Right kidney (tissue), 9 donors: ENCODE measurements at places on chromosomes 3 and 15.

DNA sequence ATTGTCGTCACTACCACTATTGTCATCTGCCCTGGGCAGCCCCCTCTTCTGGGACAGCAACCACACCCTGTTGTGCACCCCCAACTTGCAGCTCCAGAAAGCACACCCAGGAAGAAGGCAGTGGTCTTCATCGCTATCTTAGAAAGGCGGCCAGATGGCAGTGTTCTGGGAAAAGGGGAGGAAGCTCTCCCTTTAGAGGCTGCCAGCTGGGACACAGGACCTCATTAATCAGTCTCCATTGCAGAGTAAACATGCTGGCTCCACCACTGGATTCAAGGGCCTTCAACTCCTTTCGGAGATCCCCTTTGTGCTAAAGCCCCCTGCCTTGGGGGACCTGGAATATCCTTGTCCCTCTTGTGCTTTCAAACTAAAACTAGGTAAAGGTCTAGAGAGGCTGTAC is 199.3 kb upstream of the LINGO1 start:
- DNase-seq, result no peak

DNA sequence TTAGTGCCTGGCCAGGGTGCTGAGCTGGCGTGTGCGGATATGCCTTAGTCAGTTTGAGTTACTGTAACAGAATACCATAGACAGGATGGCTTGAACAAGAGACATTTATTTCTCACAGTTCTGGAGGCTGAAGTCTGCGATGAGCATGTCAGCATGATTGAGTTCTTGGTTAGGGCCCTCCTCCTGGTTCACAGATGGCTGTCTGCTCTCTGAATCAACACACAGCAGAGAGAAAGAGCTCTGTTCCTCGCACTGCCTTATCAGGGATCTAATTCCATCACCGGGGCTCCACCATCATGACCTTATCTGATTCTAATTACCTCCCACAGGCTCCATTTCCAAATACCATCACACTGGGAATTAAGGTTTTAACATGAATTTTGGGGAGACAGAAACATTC is 386.6 kb upstream of the DPH6 start:
- peak; percentile 13 for DNase-seq

GRCh38 chr3:49199239-49199899 is 28.0 kb downstream of the KLHDC8B start:
- DNase-seq, result peak; percentile 43

GRCh38 chr3:135905058-135905724 is 60.3 kb upstream of the PPP2R3A start:
- no peak for DNase-seq

- DNase-seq, result no peak
Measured at GRCh38 chr3:157443905-157444796, 7.5 kb downstream of the PTX3 start.

DNA sequence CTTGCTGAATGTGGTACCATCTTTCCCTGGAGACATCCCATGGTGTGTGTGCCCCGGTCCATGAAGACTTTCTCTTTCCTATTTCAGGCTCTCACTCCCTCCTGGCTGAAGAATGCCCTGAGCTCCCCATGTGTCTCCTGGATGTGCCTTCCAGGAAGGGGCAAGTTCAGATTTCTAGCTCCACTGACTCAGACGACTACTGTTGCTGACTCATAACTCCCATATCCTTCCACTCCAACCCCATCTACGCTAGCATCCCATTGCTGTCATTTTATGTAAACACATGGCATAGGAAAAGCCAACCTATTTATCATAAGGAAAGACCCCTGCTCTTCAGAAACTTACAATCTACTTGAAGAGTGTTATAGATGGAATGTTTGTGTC is 95.0 kb downstream of the ADCY5 start:
- DNase-seq, result no peak

DNA sequence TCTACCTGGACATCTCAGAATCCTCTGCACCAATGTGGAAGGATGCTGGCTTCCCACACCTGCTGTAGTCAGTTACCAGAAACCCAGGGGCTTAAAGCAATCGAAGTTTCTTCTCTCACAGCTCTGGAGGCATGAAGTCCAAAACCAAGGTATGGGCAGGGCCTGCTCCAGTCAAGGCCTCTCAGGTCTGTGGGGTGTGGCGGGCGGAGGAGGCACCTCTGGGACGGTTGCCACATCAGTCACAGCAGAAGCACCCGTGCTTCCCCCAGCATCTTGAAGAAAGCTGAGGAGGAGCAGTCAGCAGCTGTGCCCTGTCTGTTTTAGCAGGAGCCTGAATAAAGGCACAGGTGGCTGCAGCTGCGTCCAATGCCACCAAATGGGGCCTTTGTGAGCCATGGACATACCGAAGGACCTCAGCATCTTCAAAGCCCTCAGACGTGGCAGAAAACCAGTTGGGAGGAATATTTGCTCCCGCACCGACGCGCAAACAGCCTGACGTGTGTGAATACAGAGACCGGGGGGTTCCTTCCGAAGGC is 68.9 kb downstream of the TFRC start:
- no peak for DNase-seq

DNA sequence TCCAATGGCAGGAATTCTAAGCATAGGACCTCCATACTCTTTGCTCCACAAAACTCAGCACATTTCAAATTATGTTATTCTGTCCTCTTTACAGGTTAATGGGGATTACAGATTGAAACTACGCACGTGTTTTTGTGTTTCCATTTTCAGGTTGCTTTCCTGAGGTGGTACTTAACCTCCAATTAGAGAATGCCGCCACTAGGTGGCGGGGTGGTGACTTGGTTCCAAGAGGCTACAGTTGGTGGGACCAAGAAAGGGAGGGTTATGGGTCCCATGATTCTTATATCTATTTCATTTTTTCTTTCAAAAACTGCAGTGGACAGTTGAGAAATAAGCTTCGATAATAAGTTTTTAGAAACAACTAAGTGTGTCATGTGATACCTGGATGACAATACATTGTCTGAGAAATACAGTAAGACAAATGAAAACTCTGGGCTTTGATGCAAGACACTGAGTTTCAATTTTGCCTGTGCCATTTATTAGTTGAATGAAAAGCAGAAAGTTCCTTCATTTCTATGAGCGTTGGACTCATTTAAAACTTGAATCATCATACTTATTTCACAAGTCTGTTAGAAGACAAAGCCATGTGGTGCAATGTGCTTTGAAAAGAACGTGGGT is 539.0 kb downstream of the FGF12 start:
- no peak for DNase-seq

DNA sequence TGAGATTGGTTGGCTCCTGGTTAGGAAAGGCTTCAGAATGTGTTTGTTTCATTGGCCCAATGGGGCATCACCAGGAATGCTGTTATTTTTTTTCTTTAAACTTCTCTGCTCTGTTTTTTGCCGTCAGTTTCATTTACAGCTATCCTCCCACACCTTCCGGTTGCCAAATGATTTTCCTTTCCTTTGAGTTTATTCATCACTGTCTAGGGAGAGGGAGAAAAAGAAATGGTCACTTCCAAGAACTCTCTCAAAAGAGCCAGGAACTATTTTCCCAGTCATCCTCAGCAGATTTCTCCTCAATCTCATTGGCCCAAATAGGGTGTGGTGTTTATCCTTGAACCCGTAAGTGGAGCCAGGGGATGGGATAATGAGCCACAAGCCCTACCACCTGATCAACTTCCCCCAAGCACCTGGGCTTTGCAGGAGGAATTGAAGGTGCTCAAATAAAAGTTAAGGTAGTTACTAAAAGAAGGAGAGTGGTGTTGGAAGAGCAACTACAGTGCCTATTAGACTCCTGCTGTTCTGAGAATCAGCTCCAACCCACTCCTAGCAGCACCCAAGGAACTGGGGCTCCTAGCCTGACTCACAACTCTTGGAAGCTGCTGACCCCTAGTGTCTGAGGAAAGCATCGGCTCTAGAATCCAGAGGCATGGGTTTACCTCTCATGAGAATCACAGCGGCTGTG is 183.8 kb upstream of the IL12A start:
- DNase-seq, result peak; percentile 47

- DNase-seq, result no peak
Measured at GRCh38 chr3:98504539-98504938, 7.1 kb downstream of the OR5K2 start.

DNA sequence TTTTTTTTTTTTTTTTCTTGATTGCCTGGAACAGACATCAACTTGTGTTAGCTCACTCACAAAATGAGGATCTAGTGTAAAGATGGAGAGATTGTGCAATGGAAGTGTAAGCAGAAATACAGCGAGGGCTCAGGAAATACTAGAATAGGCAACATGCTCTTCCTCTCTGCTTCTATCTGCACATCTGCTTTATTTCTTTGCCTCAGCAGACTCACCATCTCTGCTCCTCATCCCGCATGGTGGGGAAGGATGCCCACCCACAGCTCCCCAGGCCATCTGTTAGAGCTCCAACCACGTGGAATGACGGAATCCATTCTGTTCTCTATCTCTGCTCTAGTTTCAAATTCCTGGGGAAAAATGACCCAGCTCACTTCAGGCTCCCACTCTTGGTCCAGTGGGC is 128.0 kb upstream of the ADAMTS9 start:
- DNase-seq, result no peak

DNA sequence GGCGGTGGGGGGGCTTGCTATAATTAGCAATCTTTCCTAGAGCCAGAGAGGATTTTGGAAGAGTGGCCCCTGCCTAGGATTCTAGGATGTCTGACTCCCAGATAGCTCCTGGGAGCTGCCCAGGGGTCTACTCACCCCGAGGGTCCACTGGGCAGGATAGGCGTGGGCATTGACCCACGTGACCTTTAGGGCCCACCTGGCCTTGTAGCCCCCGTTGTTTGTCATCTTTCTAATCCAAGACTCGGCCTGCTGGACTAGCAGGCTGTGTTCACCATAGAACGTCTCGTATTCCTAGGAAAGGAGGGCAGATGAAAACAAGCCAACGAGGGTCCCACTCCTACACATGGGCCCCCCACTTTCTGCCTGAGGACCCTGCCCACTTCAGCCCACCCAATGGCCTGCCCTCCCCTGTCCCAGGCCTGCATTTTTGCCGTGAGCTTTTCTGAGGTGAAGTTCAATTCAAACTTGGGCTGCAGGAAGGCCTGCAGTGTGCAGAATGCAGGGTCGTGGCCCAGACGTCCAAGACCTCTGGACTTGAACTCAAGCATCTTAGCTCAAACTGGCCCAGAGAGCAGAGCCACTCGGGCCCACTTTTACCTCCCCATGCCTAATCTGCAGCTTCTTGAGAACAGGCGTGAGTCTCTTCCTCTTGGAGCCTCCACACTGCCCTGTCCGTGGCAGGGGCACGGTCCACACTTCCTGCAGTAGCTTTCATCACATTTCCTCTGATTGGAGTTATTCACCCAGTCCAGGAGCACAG is 41.5 kb downstream of the MUC4 start:
- no peak for DNase-seq

GRCh38 chr3:134992180-134992579 is 197.1 kb downstream of the EPHB1 start:
- no peak for DNase-seq

DNA sequence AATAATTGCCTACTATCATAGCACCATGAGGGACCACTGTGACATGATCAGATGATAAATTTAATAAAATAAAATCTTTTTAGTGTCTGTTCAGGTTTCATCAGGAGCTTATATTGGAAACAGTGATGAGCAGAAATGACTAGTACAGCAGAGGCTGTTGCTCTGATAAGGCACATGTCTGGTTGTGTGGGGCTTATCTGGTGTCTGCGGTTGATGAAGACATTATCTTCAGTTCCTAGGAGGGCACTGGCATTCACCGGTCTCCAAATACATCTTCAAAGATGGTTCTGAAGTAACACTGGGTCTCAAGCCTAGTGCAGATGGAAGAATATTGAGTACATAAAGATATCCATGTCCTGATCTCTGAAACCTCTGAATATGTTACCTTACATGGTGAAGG is 125.3 kb downstream of the SUCNR1 start:
- DNase-seq, result no peak

DNA sequence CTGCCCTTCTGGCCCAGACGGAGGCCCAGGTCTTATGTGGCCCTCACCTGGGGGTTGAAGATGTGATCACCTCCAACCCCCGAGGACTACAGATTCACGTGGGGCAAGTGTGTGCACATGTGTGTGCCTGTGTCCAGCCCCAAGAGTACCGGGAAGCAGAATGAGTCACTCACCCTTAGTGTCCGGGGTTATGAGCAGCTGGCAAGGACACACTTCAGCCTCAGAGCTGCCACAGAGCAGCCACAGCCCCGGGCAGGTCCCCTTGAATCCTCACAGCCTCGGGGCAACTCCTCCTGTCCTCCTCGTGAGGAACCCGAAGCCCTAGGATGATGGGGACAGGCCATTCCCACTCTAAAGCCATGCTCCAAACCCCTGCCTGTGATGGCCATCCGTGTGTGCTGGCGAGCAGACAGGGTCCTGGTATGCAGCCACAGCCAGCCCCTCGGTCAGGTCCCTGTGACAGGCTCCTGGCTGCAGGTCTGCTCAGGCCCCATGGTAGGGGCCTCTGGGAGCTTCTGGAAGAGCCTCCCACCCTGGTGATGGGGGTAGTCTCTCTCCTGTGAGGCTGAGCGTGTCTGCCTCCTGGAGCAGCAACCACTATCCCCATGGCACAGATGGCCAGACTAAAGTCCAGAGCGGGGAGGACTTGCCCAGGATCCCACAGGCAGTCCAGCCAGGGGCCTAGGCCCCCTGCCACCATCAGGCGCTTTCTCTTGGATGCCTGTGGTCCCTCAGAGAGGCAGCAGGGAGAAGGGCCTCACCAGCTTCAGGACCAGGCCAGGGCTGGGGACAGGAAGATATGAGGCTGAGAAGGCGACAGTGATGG is 852 bp downstream of the STAB1 start:
- no peak for DNase-seq

DNA sequence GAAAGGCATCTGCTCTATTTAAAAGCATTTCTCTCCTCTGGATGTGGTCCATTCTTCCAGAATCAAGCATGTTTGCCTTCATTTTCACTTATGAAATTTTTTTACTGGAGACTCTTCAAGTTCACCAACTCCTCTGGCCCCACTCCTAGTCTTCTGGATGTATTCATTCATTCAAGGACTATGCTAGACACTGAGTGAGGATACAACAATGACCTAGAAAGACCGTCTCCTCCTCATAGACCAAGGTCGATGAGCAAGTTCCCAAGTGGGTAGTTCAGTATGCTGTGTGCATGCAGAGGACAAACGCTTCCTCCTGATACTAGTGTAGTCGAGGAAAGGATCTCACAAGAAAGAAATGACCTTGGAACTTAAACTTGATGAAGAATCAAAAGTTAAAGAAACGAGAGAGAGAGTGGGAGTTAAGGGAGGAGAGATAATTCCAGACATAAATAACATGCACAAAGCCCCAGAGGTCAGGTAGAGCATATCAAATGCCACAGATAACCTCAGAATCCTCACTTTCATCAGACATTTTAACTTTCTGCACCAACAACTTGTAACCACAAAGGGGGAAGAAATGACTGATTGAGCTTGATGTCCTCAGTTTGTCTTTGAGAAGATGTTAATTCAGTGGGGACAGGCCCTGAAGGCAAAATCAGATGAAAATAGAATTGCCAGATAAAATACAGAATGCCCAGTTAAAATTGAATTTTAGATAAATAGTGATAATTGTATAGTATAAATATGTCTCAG is 149.4 kb downstream of the IMPG2 start:
- DNase-seq, result no peak

DNA sequence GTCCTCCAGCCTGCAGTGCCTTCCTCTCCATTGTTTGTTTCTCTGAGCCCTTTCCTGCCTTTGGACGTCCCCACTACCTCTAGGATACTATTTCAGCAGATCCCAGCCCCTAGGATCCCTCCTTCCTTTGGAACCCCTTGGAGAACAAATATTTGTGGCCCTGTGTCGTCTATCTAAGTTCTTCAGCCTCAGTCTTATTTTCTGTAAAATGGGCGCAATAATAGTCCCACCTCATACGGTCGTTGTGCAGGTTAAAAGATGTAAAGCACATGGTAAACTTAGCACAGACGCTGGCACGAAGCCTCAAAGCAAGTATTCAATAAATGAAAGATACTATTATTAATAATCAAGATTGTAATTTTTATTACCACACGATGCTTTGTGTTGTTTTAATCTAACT is 122.0 kb downstream of the SV2B start:
- no peak for DNase-seq

- DNase-seq, result no peak
Measured at GRCh38 chr3:131004603-131005002, 22.0 kb downstream of the ASTE1 start.
